ENCODE measurements at places on chromosomes 5 and 9.

DNA sequence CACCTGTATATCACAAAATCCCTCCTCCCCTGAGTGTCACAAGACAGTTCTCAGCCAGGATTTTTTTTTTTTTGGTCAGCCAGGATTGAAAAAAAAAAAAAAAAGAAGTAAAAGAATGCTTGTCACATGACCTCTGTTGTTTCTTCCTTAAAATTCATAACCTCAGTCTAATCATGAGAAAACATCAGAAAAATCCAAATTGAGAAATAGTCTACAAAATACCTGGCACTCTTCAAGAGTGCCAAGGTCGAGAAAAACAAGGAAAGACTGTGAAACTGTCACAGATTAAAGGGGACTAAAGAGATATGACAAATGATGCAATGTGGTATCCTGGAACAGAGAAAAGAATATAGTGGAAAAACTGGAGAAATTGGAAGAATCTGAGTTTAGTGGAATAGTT, 58.5 kb upstream of the SUB1 start:
- no peak for DNase-seq

DNA sequence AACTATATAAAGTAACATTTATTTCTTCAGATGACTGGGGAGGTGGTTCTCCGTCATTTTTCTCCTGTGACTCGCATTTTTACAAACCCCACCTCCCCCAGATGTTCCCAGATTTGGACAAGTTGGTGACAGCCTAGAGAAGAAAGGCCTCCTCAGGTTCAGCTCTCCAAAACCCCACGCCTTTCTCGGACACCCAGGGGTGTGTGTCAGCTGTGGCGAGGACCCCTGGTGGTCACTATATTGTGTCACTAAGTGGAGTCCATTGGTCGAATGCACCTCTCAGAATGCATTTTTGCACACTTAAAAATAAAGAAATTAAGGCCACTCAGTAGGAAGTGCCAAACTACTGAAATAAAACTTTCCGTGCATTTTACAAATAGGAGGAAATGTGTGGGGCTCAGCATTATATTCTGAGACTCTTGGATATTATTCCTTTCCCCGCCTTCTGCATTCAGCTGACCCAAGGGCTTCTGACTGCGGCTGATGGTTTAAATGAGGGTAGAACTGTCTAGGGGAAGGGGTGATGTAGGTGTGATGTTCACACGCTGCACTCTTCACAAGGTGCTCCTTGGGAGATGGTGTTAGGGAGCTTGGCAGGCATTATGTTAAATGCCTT, 47.6 kb downstream of the ACO1 start:
- DNase-seq = peak; percentile 7

- no peak for DNase-seq
These were observed 25.9 kb upstream of the NDST1 start for GRCh38 chr5:150481972-150482406.

GRCh38 chr5:127330116-127330515, 39.5 kb downstream of the MEGF10 start:
- no peak for DNase-seq

DNA sequence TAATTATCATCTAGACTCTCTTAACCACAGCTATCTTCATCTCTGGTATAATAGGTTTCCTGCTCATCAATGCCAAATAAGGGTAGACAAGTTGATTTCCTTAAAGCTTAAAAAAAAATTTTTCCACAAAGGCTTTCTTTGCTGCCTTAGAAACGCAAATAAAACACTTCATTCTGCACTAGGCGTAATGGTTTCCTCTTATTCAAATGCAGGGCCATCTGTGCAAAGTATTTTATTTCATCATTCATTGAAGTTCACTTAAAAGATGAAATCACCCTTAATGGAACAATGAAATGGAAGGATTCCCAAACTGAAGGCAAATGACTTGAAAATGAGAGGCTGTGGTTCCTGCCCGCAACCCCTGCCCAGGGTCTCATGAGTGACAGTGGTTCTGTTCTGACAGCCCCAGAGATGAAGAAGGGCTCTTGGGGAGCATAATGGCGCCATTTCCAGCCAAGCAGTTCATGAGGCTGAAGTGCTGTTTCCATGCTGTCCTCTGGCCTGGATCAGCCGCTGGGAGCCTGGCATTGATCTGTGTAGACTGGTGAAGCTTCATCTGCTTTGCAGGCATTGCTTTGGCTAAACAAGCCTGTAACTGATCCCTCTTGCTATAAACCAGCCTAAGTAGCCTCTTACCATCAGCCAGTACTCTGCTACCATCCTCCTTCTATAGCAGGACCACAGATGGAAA, 276.9 kb upstream of the WWC1 start:
- no peak for DNase-seq

DNA sequence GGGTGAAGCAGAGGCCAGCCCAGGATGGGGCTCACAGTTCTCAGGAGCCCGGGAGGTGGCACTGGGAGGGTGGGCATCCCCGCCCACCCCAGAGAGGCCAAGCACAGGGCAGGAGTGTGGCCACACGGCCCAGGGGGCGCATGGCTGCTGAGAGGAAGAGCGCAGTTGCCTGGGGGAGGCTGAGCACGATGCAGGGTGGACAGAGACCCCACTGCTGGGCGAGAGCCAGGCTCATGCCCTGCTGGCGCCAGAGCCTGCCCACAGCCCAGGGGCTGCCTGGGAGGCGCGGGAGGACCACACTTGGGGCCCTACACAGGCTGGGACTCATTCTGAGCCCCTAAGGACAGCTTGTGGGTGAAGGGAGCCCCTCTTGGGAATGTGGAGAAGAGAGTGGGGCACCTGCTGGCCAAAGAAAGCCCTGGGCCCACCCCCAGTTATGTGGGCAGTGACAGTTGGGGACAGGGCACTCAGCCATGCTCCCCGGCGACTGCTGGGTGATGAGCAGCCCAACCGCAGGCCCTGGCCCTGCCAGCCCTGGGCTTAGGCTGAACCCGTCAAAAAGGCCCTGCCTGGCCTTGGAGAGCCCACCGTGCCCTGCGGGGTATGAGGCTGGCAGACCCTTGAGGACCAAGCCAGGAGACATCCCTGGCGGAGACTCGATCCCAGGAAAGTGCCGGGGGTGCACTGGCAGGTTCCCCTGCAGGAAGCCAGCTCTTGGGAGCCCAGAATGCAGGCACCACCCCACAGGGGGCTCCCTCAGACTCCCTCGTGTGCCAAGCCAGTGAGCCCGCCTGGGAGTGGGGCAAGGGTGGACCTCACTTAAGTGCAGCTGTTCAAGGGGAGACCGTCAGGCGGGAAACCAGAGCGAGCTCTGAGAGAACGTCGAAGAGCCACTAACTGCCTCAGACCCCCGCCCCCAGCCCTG, 21.6 kb upstream of the CAMSAP1 start:
- no peak for DNase-seq

- DNase-seq = no peak
These were observed 37.3 kb downstream of the CFAP77 start for GRCh38 chr9:132447346-132447745.

- DNase-seq = no peak
These were observed 225.2 kb downstream of the ROR2 start for GRCh38 chr9:91724609-91725505.

GRCh38 chr9:8736805-8737204, 937.2 kb upstream of the DMAC1 start:
- no peak for DNase-seq
